ENCODE measurements at places on chromosomes 6 and 20.
A peak's percentile ranks its signal among the peaks of the same experiment; 100 is the strongest.

DNA sequence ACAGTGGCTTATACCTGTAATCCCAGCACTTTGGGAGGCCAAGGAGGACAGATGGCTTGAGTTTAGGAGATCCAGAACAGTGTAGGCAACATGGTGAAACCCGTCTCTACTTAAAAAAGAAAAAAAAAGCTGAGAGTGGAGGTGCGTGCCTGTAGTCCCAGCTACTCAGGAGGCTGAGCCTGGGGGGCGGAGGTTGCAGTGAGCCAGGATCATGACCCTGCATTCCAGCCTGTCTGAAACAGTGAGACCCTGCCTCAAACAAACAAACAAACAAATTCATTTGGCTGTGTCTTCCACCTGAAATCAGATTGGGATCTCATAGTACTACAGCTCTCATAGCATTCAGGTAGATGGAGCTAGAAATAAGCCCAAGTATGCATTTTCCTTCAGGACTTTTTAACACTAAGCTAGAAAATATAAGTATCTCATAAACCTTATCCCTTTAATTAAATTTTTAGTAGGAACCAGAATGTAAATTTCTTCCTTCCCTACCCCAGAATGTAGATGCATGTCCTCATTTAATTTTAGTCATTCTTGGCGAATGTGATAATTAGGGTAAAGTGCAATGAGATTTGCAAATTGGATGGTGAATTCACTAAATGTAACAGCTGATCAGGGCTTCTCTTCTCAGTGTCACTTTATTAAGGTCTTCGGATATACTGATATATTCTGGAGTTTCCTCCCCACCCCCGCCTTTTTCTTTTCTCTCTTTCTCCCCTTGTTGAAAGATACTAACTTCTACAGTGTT lies 190.4 kb downstream of the CDKAL1 start:
- no peak for DNase-seq

DNA sequence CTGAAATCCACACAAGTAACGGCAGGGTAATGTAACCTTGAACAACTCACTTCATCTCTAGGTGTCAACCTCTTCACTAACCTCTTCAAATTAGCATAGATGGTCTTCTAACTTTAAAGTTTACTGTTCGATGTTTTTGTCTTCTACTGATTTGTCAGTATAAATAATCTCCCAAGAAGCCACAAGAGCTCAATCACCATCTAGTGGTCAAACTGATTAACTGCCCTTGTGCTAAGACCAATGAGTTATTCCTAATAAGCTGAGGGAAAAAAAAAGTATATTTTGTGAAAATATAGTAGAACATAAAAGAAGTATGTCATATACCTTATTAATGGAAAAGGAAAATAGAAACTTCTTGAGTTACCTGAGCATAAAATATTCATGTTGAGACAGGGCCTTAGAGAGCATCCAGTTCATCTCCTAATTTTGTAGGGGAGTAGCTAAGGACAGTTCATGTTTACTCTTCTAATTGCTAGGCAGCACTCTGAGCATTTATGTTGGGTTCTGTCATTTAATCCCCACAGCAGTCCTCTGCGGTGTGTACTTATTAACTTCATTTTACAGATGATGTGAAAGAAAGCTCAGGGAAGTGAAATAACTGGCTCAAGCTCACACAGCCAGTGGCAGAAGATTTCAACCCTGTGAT lies 317.1 kb downstream of the ESR1 start:
- DNase-seq = no peak

DNA sequence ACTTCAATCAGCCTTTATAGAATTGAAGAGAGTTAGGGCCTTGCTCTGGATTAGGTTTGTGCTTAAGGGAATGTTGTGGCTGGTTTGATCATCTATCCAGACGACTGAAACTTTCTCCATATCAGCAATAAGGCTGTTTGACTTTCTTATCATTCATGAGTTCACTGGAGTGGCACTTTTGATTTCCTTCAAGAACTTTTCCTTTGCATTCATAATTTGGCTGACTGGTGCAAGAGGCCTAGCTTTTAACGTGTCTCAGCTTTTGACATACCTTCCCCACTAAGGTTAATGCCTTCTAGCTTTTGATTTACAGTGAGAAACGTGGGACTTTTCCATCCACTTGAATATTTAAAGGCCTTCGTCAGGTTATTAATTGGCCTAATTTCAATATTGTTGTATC lies 461.8 kb downstream of the CDKAL1 start:
- no peak for DNase-seq

GRCh38 chr6:148968771-148969602 lies 222.2 kb downstream of the UST start:
- DNase-seq = no peak

GRCh38 chr6:84421031-84421430 lies 193.6 kb upstream of the CEP162 start:
- no peak for DNase-seq

DNA sequence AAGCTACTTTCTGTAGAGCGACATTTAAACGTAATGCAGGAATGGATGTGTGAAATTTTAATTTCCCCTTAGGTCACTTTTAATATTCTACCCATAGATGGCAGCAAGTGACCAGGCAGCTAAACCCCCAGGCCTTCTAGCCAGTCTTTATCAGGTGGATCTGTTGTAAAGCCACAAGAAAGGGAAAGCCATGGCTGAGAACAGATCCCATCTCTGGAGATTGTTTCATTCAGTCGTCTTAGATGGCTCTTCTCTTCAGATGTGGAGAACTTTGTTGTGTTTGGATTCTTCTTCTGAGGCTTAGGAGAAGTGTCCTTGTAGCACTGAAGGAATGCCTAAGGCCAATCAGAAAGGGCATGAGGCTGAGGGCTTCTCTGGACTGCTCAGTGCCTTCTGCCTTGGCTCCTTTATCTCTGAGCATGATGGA lies 15.8 kb upstream of the RNF182 start:
- peak; percentile 25 for DNase-seq

GRCh38 chr6:3284436-3284876 lies 25.7 kb downstream of the PSMG4 start:
- DNase-seq = no peak

DNA sequence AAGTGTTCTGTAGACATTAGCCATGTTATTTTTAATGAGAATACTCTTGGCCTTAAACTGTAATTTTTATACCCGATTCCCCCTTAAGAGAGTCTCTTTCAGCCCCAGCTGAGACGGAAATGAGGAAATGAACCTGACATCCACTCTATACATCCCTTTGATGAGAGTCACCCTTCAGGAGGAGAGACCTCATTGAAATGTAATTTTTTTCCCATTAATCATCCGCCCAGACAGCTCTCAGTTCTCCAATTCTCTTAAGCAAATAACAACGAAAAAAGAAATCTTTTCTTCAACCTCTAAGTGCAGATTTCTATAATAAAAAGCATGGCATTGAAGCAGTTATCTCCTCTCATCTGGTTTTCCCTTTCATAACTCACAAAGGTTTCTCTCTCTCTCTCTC lies 243.8 kb upstream of the PMEPA1 start:
- no peak for DNase-seq

GRCh38 chr20:24438331-24438730 lies 31.1 kb upstream of the SYNDIG1 start:
- DNase-seq = no peak

DNA sequence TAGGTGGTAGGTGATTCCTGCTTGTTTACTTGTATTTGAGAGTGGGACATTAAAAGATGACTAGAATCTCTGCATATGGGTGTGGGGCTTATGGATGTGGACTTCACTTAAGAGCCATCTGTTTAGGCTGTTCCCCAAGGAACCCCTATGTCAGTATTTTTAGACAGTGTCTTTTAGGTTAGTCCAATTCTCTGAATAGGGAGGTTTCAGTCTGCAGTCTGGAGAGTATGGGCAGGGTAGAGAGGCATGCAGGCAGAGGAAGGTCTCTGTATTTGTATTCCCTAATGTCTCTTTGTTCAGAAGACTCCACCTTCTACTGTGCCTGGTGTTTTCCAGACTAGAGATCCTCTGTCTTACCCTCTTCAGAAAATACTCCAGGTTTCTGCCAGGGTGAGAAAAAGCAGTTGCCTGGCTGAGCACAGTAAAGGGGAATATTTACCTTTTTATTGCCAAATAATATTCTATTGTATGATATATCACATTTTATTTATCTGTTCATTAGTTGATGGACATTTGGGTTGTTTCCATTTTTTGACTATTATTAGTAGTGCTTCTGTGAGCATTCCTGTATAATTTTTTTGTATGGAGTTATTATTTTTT lies 19.1 kb downstream of the SLX4IP start:
- DNase-seq = no peak

- DNase-seq = no peak
Measured at GRCh38 chr6:82217018-82217586, 30.4 kb downstream of the IBTK start.

GRCh38 chr6:93592417-93592816 lies 173.1 kb upstream of the EPHA7 start:
- no peak for DNase-seq

DNA sequence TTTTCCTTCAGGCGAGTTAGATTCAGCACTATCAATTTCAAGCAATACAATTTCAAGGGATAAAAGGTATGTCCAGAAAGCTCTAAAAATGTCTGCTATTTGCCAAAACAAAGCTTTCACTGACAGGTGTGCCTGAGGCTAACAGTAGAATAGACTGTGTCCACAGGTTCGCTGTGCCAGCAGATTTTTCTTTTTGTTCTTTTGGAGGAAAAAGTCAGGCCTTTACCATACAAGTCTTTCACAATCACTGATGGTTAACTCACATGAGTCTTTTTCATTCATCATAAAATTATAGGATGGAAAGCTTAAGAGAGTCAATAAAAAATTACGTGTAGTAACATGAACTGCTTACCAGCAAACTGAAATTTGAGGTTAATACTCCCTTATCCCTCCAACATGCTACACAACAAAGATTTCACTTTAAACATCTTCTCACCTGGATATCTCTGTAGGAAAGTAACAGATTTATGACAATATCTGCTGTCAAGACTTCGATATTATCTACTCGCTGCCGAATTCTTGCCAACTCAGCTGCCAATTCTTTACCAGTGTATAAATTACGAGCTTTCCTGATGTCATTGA lies 95.4 kb downstream of the MAP3K5 start:
- no peak for DNase-seq

- no peak for DNase-seq
Measured at GRCh38 chr6:34583461-34583860, 27.3 kb upstream of the SPDEF start.

DNA sequence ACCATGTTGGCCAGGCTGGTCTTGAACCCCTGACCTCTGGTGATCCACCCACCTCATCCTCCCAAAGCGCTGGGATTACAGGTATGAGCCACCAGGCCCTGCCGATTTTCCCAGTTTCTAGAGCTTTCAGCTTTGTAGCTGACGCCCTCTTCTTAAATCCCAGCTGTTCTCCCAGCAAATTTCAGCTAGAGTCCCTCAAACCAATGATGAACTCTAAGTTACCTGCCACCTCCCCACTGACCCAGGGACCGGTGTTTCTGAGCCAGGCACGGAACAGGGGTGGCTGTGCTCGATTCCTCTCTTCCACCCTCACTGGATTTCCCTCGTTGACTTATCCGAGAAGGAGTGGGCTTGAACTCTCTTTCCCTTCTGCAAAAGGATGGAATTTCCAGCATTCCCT lies 39.1 kb downstream of the SUN5 start:
- DNase-seq = no peak

DNA sequence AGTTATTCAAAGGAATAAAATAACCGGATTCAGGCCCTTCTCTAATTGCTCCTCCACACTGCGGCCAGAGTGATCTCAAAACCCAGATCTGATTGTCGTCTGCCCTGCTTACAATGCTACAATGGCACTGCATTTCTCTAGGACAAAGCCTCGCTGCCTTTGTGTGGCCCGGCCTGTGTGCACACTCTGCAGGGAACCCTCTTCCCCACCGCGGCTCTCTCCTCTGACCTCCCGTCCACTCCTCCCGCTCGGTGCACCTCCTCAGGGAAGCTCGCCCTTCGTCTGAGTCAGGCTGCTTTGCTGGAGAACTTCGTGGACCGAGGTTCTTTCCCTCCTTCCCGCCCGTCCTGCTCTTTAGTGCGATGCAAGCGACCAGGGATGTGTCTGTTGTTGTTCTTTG lies 101.6 kb upstream of the SNX9 start:
- DNase-seq = no peak

- DNase-seq = no peak
Measured at GRCh38 chr6:44850312-44850711, 462.8 kb downstream of the CDC5L start.

DNA sequence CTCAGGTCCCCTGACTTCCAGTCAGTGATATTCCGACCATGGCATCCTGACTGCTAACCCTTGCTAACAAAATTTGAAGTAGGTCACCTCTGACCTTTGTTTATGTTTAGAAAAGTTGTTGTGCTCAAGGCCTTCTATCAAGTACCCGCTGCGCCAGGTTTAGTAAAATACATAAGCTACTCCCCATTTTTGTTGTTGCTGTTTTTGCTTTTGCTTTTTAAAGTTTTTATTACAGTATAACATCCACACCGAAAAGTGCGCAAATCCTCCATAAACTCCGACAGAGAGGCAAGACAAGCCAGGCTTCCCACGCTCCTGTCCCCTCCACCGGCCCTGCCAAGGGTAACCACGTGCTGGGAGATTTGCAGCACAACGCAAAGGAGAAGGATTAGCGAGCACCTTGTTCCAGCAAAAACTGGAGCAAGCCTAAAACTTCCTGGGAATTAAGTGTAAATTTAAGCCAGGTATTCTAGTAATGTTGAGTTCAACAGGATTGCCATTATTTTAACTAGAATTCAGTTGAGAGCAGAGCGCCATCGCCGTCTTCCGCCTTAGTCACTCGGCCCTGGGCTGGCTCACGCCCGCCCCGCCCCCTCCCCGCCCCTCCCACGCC lies 17.8 kb upstream of the HMGN4 start:
- no peak for DNase-seq

- no peak for DNase-seq
Measured at GRCh38 chr6:72102561-72102960, 216.2 kb downstream of the RIMS1 start.

GRCh38 chr20:63941282-63942081 lies 14.7 kb downstream of the UCKL1 start:
- peak; percentile 71 for DNase-seq

GRCh38 chr6:14802514-14803160 lies 443.2 kb upstream of the JARID2 start:
- no peak for DNase-seq

- DNase-seq = no peak
Measured at GRCh38 chr20:6044115-6044514, 9.7 kb downstream of the LRRN4 start.

GRCh38 chr6:169827290-169827717 lies 75.9 kb downstream of the ERMARD start:
- no peak for DNase-seq
